ENCODE measurements at places on chromosomes 7 and 10.

GRCh38 chr7:2537981-2538851, 17.1 kb downstream of the BRAT1 start:
- peak; percentile 64 for DNase-seq

- DNase-seq: no peak
These were observed 73.6 kb downstream of the SNX10 start for GRCh38 chr7:26365077-26365900.

- no peak for DNase-seq
These were observed 168.8 kb upstream of the KLF14 start for GRCh38 chr7:130902755-130903357.

DNA sequence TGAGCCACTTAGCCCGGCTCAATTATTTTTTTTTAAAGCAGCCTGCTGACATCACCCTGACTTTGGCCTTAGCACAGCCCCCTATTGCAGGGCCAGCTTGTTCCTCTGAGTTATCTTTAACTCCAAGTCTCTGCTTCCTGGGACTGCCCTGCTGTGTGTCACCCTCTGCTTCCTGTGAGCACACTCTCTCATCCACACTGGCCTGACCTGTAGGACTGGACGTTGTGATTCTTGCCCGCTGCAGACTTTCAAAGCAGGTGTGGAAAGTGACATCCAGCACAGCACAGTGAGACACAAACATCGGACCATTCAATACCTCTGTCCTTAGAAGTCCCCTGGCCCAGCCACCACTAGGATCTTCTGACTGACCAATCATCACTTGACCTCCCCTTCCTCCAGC, 26.4 kb upstream of the HSPA12A start:
- no peak for DNase-seq

DNA sequence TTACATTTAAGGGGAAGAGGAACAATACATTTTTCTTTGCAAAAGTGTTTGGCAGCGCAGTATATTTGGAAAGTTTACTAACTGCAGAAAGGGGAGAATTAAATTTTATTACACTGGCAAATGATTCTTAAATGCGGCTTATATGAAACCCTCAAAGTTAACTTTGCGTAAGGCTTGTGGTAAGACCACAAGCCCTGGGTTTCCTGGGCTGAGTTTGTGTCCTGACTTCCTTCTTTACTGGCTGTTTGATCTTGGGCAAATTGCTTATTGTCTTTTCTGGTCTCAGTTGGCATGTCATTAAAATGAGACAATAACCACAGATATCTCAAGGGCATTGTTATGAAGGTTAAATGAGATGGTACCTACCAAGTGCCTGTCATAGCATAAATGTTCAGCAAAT, 106.8 kb downstream of the GLRX3 start:
- DNase-seq: no peak

DNA sequence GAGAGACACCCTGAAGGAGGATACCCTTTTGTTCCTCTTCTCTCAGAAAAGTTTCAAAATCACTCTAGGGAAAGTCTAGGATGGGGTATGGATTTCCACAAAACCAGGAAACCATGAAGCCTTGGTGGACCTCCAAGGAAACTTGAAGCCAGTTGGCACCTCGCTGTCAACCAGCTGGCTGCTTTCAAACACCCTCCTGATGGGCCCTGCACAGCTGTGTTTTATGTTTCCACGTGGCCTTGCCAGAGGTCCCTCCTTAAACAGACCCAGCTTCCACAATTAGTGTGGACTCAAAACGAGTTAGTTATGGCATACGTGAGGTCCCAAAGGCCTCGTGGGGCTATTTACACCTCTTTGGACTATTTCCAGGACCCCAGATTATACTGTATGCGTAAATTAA, 5.9 kb downstream of the PPP1R3A start:
- DNase-seq: no peak

DNA sequence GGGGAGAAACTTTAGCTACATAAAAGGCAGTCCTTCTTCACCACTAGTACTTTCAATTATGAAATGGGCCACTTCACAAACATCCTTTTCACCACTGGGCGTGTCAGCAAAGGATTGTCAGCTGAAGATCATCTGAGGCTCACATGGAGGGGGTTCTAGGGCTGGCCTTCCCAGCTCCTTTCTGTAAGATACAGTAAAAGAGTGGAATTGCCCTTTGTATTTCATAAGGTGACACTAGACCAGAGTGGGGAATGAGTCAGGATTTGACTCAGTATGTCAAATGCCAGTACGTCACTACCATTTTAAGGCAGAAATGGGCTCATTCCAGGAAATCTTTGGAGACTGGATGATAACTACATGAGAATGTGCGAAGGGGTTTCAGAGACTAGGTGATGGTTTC, 21.2 kb upstream of the BLOC1S2 start:
- DNase-seq: no peak

DNA sequence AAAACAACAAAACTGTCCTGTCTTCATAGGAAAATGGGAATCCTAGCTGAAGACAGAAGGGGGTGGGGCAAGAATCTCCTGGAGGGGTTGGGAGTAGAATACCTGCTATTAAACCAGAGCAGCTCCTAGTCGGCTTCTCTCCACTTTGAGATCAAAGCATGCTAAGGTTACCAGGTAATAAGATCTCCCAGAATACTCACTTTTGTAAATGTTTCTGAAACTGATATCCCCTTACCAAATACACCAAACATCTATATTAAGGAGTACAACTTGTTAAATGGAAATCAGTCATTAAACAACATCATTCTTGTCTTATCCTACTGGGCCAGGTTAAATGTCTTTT, 29.5 kb upstream of the DAGLB start:
- no peak for DNase-seq

Data from cardiac septum (tissue), 1 donor.